Pulmonary artery endothelial cell (primary cell): ENCODE measurements at places on chromosomes 11 and 22.

DNA sequence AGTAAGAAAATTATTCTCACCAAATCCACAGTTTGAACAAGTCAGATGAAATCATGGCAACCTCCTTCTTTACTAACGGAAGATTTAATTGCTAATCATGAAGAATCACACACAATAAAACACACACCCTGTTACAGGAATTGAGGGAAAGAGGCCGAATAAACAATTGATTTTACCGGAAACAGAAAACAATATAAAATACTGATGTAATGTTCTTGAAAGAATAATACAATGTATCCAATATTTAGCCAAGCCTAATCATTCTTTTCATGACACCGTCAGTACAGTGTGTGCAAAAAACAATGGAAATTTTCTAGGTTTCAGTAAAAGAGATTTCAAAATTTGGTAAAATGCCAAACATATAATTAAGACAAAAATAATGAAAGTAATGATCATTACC lies 23.4 kb downstream of the ASRGL1 start:
- DNase-seq: peak; percentile 40

DNA sequence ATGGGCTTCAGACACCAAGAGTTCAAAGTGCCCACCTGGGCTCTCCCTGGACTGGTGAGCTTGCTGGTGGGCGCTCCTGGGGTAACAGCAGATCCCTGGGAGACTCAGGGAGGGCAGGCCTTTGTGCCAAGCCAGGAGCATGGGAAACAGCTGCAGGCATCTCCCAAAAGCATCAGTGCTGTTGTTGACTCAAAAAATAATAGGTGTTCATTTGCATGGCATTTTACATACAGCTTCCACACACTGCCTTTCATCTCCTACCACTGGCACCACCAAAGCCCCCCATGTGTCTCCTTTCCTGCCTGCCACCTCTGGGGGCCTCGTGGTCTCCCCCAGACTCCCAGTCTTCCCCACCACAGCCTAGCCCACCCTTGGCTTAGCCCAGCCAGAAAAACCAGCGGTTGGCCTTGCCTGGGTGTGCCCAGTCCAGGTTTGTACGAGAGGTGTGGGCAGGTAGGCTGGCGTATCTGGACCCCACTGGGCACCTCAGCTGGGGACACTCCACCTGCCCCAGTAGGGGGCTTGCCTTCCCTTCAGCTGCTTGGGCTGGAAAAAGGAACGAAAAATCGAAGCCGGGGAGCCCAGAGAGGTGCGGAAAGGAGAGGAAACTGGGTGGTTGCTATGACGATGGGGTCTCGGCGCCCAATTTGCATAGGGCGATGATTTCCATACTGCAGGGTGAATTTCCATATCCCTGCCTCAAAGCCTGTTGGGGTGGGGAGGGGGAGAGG lies 15.0 kb downstream of the POU2F3 start:
- no peak for DNase-seq

DNA sequence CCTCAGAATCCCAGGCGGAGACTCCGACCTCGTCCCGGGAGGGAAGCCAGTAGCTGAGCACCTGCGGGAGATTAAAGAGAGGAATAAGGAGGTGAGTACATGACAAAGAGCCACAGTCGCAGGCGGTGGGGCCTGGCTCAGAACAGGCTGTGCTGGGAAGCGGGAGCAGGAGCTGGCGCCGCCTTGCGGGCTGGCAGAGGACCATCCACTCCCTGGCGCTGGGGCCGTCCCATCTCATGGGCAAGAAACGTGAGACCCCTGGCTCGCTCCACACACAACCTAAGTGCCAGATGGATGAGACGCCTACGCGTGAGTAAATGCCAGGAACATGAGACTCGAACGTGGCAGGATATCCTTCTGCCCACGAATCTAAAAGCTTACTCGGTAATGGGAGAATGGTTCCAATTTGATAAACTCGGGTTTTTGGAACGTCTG lies 6.3 kb downstream of the CEND1 start:
- peak; percentile 59 for DNase-seq

- no peak for DNase-seq
These were observed 17.4 kb downstream of the HPS4 start for GRCh38 chr22:26466196-26466595.

DNA sequence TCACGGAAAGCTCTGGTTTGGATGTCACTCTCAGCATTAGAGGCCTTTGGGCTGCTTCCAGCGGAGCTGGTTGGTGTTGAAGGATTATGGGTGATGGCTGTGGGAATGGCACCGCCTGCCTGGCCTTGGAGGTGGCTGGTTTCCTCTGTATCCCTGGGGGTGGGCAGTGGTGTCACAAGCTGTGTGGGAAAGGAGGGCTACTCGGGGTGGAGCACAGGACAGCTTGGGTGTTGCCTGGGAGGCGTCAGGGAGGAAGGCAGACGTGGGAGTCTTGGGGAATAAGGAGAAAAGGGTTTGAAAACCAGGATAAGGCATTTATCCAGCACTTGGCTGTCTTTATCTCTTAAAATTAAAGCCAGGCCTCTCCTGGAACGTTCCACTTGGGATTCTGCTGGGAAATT lies 71.8 kb downstream of the ADAMTS15 start:
- DNase-seq: no peak

GRCh38 chr11:2424811-2425495 lies 19.4 kb downstream of the TRPM5 start:
- DNase-seq: no peak

GRCh38 chr11:57427727-57428082 lies 784 bp upstream of the SLC43A3 start:
- DNase-seq: no peak

- DNase-seq: no peak
These were observed 195.1 kb upstream of the PLET1 start for GRCh38 chr11:112455791-112456190.

GRCh38 chr11:91654686-91655085 lies 569.9 kb upstream of the FAT3 start:
- DNase-seq: no peak

GRCh38 chr11:2826679-2827056 lies 58.9 kb downstream of the CDKN1C start:
- DNase-seq: no peak

GRCh38 chr11:34223021-34223813 lies 117.8 kb downstream of the NAT10 start:
- DNase-seq: no peak

DNA sequence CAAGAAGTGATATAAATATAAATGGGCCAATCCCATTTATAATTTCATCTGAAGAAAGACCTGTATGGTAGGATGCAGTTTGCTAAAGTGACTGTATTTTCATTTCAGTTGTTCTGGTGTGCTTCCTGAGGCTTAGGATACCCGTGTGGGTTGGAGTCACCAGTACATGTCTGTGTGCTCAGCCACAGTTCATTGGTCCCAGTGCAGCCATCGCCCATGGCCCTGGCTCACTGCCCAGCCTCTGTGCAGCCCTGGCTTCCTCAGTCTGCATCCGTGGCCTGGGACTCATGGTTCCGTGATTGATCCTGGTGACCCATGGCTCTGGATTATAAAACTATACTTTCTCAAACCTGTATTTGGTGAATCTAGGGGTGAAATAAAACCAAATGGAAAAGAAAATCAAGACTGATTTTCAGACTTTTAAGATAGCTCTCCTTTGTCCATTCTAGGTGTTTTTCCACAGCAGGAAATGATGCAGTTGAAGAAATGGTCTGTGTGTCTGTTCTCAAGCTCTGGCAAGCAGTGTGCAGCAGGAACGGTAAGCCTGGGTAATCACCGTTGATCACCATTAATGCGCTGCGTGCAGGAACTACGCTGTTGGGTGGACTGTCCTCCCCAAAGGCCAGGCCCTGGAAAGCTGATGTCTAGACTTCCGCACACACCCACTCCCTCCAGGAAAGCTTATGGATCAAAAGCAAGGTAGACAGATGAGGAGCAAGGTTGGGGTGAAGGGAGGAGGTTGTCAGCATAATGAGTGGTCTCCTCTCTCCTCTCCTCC lies 27.2 kb downstream of the TTC12 start:
- no peak for DNase-seq

DNA sequence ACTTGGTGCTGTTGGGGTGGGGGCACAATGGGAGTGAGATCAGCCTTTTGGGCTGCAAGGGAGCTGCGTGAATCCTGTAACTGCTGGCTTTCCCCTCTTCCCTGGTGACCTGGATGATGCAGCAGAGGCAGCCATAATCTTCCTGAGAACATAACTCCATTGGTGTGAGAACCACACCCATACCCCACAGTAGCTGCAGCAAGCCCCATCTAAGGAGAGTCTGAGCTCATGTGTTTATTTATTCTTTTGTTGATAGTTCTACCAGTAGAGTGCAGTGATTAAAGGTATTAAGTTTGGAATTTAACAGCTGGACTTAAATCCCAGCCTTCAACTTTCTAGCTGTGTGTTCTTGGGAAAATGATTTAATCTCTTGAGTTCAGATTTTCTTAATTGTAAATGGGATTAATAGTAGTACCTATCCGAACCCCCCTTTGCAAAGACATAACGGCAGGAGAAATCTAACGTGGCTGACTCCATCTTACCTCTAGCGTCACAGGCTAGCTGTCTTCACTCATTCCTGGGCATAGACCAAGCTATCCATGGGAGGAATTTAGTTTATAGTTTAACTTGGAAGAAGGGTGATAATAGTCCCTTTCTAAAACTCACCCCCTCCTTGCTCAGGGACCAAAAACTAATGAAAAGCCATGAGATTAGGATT lies 385.0 kb upstream of the DDI1 start:
- DNase-seq: no peak

- no peak for DNase-seq
These were observed 431 bp downstream of the KMT2A start for GRCh38 chr11:118436639-118437207.

GRCh38 chr11:70555078-70555477 lies 156.7 kb downstream of the CTTN start:
- DNase-seq: no peak

DNA sequence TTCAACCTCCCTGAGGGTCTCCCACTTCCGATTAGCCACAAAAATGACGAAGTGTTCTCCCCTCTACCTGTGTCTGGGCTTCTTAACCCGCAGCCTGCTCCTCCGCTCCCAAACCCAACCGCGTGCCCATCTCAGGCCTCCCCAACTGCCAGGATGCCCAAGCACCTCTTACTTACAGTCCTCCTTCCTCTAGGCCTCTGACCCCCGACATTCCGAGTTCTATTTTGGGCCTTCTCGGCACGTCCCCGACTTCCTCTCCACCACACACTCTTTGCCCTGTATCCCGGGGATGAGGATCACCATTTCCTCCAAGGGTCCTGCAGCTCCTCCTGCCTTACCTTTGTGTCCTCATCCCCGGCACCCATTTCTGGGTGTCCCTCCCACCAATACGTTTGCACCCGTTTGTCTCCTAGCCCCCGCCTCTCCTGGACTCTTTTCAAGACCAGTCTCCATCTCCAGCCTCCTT lies 388 bp upstream of the MUS81 start:
- DNase-seq: no peak

- no peak for DNase-seq
These were observed 411 bp downstream of the ACTN3 start for GRCh38 chr11:66546966-66547661.

DNA sequence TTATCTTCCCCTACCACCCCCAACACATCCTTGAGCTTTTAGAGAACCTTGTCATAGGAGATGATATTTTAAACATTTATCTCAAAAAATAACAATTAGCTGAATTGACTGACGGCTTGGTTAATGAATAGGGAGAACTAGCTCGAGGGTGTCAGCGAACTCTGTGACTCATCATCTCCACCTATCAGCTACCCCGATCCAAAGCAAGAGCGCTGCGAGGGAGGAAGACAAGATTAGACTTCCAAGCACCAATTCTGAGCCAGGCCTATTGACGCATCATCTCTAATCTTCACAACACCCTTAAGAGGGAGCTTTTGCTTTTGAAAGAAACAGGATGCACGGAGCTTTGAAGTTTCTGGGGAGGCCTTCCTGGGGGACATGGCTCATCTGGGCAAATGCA lies 51.0 kb upstream of the GALNT18 start:
- no peak for DNase-seq

DNA sequence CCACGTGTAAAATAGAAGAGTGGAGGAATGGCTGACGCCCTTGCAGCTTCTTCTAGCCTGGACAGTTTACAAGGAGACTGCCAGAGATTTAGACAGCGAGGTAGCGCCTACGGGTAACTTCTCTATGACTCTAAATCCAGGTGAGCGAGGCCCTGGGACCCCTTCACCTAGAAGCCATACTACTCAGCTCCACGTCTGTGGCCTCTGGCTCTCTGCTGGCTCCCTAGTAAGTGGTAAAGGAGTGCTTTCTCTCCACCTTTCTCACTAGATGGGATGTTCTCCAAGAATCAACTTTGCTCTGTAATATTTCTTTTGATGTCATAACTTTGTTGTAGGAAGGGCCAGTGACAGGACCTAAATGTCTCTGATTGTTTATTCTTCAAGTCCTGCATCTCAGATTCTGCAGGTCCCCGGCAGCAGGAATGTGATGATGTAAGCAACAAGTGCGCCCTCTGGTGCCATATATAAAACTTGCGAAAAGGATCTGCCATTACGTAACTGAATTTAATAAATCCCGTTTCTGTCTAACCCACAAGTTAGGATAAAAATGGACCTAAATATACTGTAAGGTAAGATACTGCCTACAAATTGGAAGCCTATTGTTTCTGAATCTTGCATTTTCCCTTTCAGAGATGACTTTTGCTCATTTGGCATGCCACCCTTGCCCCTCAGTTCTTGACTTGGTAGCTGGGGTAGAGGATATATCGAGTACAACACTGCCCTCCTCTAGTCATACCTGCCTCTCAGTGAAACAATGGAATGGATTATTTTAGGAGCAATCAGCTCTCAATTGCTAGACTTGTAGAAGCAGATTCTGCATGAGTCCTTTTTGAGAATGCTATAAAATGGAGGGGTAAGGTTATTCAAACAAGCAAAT lies 11.0 kb upstream of the PTPN5 start:
- DNase-seq: peak; percentile 54

DNA sequence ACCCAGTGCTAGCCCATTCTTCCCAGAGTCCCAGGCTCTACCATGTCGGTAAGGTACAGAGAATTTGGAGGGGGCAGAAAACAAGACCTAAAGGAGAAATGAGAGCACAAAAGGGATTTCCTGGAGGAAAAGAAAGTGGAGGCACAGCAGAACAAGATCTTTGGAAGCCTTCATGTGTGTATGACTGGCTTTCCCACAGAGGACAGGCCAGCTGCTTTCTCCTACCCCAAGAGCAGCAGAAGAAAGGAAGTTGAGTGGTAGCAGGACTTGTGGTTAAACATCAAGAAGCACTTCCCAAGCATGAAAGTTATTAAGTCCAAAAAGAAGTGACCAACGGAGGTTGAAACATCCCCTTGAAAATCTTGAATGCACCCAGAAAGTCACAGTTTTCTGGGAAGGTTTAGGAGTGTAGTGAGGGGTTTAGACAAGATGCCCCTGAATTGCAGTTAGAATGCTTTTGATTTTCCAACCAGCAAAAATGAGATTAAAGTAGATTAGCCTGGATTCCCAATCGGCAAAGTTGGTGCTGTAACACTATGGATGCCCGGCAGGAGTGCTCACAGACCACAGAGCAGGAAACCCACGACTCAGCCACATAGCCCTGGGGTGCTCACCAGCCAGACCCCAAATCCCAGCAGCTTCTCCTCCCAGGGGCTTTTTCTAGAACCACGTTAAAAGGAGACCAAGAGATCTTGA lies 608 bp downstream of the TMPRSS13 start:
- no peak for DNase-seq
